ENCODE measurements at places on chromosomes 16 and 17. TPM values are rescaled to one million over a fixed set of nuclear protein-coding genes. Genes with fewer than 3 reads are reported as not detected.

DNA sequence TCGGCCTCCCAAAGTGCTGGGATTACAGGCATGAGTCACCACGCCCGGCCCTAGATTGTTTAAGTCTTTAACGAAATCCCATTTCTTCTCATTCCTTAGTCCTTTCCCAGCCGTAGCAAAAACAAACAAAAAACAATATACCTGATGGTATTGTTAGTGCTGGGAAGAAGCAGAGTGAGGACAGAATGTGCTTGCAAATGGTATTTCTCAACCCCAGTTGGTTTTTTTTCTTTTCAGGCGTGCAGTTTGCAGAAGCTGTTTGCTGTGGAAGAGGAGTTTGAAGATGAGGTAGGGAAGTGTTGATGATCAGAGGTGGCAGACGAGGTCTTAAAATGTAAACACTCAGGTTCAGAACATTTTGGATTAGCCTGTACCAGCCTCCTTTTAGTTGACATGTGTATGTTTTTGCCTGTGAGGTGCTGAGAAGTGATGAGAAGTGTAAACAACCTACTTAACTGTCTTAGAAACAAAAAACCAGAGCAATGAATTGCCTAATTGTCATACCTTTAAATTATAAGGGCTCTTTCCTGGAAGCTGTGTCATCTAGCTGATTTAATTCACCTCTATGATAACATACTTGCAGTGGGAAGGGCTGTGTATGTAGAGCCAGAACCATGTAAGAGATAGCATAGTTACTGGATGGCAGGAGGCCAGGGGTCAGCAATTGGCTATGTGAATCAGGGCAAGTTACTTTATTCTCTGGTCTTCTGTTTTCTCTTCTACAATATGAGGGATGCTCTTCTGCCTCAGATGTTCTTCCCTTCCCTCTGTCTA lies 3.4 kb downstream of the HROB start:
- no peak for DNase-seq

GRCh38 chr17:1095853-1096173 lies 84.0 kb downstream of the ABR start:
- no peak for DNase-seq

DNA sequence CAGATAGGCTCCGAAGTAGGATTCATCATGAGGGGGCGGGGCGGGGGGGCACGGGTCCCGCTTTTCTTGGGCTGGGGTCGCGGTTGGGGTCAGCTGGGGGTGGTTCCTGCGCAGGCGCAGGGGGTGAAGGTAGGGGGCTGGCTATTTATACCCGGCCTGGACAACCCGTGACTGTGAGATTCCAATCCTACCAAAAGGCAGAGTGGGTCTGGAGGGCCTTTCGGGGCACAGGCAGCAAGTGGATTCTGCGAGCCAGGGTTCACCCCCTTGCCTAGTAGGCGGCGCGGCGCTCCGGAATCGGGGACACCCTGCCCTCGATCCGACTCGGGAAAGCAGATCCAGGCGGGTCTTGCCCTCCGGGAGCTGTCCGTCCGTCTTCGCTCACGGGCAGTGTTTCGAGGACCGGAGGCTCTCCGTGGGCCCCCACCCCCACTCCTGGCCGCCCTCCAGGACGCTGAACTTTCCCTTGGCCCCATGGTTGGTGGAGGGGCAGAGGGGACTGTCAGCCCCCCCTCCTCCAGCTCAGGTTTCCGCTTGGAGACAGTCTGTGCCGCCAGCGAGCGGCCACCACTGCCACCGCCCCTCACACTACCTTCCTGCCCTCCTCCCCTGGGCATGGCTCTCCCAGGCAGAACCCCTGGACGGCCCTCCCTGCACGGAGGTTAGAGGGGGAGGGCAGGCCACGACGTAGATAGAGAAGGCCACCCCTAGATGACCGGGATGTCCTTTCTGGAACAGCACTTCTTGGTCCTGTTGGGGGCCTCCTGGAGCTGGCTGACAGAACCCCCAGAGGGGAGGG lies 634 bp downstream of the SLC2A4 start:
- DNase-seq: no peak

DNA sequence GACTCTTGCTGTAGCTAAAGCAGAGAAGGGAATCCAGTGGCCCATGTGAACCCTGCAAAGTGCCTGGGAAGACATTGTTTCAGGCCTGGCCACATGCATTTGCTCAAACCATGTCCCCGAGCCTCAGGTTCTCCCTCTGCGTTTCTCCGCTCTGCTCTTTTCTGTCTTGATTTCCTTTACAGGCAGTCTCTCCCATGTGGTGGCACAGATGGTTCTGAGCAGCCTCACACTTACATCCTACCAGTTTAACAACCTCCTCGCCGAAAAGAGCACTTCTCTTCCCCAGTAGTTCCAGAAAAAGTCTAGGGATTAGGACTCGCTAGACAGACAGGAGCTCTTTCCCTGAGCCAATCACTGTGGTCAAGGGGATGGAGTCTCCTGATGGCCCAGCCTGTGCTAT lies 28.3 kb upstream of the MYH10 start:
- no peak for DNase-seq

DNA sequence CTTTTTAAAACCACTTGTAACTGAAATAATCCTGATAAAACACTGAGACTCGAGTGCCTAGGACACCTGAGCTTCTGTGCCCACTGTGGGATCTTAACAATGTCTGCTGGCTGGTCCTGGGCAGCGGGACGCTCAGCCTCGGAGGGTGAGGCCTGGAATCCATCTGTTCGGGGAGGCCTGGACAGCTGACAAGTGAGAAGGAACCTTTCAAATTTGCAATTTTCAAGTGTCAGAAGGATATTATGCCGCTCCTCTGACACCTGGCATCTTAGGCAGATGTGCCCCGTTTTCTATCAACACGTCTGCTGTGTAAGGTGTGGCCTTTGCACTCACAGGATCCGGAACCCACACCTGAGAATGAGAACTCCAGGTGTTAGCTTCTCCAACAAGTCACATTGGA lies 33.1 kb upstream of the C16orf78 start:
- no peak for DNase-seq

GRCh38 chr17:51373489-51374152 lies 113.3 kb downstream of the UTP18 start:
- DNase-seq: no peak

MYOCD gene
- total RNA-seq: not detected

- DNase-seq: no peak
Observed at GRCh38 chr17:49928837-49929475, 40.0 kb upstream of the DLX4 start.

Data from activated T-helper 2 cell treated with anti-CD3 and anti-CD28 coated beads, Interferon-gamma antibody, Interleukin-2, Interleukin-4, amounts not matched to agents 10 μg/mL and 5 μg/mL and 100 μg/mL, durations not matched to agents 14 hours and 24 hours and 36 hours (primary cell).